ENCODE measurements at places on chromosomes 13 and 19.
A peak's percentile ranks its signal among the peaks of the same experiment; 100 is the strongest.

GRCh38 chr19:47836038-47836437 lies 14.3 kb downstream of the CRX start:
- no peak for DNase-seq

GRCh38 chr13:50726164-50726563 lies 117.3 kb downstream of the DLEU7 start:
- DNase-seq: no peak

DNA sequence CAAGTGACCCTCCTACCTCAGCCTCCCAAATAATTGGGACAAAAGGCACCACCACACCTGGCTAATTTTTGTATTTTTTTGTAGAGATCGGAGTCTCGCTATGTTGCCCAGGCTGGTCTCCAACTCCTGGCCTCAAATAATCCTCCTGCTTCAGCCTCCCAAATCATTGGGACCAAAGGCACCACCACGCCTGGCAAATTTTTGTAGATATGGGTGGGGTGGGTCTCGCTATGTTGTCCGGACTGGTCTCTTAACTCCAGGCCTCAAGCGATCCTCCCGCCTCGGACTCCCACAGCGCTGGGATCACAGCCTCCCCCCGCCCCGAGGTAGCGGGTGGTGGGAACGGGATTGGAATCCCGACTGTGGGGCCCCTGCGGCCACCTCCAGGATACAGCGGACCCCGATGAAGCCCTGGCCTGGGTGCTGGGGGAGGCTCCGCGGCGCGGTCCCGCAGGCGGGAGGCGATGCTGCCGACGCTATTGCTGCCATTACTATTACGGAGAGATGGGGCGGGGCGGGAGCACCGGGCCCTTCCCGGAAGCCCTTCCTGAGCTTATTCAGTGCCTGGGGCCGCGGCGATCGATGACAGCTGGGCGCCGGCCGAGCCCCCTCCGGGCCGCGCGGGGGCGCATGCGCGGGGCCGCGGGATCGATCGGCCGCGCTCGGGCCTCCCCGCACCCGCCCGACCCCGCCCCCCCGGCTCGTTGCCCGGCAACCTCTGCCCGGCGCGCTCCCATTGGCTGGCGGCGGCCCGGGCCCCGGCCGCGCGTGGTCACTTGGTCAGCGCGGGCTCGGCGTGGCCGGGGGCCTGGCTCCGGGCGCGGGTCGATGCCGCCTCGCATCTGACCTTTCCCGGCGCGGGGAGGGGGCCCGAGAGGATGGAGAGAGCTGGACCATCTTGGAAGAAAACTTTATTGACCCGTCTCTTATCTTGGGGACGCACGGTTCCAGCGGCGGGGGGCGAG lies 27.9 kb upstream of the ONECUT3 start:
- peak; percentile 96 for DNase-seq

DNA sequence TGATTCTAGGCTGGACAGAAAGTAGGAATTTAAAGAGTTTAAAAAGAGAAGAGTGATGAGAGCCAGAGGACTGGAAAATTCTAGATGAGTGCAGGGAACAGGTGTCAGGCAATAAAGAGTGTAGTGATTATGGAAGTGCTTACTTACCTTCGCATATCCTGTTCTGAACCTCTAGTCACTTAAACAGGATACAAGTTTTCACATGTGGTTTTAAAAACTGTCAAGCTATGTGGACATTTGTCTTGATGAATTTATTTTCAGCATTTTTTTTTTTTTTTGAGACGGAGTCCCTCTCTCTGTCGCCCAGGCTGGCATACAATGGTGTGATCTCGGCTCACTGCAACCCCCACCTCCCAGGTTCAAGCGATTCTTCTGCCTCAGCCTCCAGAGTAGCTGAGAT lies 34.3 kb upstream of the IL17D start:
- DNase-seq: no peak

GRCh38 chr13:108212886-108213285 lies 2.5 kb downstream of the LIG4 start:
- DNase-seq: no peak

GRCh38 chr19:29303069-29303718 lies 90.2 kb upstream of the UQCRFS1 start:
- no peak for DNase-seq

GRCh38 chr13:45838171-45838745 lies 13.3 kb downstream of the SIAH3 start:
- no peak for DNase-seq

DNA sequence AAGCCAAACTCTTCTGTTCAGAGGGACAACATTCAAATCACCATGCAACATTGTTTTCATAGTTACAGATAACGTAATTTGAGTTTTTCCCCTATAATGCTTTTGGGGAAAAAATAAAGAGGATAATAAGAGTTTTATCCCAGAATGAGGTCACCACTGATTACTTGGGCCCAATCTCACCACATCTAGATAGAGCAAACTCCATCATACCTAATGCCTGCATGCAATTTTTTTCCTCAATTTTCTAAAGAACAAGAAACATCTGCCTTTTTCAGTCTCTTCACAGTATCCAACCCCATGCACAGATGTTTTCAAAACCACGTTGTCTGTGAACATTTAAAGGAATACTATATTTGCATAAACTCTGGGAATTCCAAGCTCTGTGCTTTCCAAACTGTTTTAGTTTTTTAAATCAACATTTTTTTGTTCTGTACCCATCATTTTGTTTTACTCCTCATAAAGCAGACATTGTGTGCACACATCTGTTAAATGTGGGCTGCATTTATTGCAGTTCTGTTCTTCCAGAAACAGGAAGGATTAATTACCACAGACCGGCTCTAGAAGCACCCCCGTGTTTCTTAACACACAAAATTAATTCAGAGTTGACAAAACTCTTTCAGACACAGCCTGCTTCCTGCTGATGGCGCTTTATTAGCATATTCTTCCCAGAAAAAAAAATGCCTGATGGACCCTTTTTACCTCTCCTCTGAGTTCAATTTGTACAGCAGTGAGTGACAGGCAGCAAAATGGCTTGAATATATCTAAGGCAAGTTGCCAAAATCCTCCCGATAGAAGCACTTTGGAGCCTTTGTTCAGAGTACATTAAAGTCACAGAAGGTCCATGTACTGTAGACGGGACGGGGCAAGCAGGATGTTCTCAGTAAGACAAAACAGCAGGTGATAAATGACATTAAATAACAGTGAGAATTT lies 1171.9 kb downstream of the EFNB2 start:
- DNase-seq: no peak

DNA sequence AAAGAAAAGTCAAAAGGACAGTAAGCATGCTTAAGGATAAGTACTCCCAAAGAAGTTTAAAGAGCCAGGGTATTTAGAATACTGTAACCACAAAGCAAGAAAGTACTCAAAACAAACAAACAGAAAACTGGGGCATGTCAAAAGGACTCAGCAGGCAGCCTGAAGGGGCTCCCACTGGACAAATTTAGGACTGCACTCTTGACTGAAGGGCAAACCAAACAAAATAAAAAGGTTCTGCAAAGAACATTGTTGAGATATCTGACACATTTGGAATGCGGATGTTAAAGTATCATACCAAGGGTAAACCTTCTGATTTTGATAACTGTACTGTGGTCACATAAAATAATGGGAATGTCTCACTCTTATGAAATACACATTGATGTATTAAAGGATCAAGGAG lies 157.4 kb downstream of the TNFSF13B start:
- no peak for DNase-seq

DNA sequence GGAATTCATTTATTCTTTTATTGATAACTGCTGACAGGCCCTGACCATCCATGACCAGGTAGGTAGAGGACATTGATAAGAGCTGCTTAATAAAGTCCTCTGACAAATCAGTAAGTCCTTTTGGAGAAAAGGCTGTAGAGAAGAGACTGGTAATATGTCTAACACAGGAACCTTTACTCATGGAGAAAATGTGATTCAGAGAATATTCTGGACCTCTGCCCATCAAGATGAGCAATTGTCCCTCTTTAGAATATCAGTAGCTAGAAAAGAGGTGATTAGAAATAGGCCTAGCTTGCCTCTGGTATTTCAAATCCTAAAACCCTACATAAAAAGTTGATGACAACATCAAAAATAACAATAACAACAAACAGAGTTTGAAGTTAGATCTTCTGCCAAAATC lies 642.3 kb downstream of the TBC1D4 start:
- DNase-seq: no peak

DNA sequence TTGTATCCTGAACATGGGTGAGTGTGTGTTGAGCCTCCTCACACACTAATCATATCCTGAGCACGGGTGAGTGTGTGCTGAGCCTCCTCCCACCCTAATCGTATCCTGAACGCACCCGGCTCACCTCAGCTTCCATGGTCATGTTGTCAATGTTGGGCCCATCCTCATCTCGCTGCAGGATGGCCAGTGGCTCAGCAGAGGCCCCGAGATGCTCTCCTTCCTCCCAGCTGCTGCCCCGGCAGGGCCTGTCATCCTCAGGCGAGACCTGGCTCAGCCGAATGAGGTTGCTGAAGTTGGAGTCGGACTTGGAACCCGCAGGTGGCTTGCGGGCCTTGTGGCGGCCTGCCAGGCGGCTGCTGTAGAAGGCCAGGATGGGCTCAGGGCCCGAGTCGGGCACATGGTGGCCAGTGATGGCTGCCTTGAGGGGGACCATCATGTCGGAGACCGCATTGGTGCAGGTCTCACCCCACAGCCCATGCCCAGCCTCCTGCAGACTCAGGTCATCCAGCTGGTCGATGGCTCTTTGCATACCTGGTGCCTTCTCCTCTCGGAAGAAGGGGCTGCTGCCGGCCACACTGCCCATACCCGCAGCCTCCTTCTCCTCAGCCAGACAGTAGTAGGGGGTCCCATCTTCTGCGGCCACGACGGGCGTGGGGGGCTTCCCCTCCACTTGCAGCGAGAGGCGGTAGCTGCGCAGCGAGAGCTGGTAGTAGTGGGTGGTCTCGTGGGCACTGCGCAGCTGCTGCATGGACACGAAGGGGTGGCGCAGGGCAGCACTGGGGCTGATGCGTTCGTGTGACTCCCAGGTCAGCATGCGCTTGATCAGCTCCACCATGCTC lies 9.6 kb downstream of the HIPK4 start:
- DNase-seq: no peak

DNA sequence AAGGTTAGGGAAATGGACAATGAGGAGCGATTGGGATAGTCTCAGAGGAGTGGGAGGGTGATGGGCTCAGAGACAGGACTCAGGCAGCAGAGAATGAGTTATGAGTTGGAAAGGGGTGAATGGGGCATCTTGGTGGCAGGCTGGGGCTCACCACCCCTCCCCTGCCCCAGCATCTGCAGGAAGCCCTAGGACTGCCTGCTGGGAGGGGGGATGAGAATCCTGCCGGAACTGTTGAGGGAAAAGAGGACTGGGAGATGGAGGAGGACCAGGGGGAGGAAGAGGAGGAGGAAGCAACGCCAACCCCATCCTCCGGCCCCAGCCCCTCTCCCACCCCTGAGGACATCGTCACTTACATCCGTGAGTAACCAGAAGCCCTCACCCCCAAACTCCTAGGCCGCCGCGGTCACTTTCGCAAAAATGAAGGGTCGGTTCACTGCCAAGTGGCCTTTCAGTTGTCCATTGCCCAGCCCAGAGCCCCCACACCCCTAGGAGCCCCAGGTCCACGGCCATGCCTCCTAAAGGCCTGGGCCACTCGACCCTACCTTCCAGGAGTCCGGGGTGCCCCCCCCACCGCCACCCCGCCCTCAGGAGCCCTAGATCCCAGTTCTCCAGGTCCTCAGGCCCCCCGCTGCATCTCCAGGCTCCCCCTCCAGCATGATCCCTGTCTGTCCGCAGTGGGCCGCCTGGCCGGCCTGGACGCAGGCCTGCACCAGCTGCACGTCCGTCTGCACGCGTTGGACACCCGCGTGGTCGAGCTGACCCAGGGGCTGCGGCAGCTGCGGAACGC lies 764 bp downstream of the CLEC11A start:
- DNase-seq: no peak

DNA sequence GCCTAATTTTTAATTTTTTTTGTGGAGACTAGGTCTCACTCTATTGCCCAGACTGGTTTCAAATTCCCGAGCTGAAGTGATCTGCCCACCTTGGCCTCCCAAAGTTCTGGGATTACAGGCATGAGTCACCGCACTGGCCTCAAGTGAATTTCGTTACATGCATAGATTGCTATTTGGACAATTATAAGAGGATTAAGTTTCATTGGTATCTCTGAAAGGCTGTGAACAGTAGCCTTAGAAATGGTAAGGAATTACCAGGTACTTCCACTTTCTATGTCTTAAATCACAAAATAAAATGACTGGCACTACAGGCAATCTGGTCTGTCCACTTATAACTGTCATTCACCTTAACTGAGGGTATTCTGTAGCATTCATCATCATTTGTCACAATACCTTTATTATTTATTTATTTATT lies 2.9 kb upstream of the CCDC9 start:
- no peak for DNase-seq

Measured in GM13977 (cell line).